ENCODE measurements at places on chromosomes 7 and 10. TPM values are rescaled to one million over a fixed set of nuclear protein-coding genes. Genes with fewer than 3 reads are reported as not detected.

The SYNPO2L gene
- total RNA-seq = not detected

DNA sequence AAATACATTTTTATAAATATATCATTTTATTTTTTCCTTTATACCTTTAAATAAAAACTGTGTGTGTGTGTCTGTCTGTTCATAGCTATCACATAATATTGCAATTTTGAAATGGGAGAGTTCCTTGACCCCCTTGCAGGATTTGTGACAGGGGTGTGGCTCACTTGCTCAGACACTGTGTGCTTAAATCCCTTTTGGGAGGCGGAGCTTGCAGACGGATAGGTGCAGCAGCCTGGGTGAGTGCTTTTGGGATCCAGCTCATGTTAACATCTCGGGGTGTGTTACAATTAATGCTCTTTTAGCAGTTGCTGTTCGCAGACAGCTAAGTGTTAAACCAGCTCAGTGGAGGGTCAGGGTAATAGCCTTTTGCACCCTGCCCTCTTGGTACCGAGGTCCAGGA is 459.8 kb downstream of the IPMK start:
- no peak for DNase-seq

GRCh38 chr7:69596723-69597277 is 1.5 kb upstream of the AUTS2 start:
- no peak for DNase-seq

DNA sequence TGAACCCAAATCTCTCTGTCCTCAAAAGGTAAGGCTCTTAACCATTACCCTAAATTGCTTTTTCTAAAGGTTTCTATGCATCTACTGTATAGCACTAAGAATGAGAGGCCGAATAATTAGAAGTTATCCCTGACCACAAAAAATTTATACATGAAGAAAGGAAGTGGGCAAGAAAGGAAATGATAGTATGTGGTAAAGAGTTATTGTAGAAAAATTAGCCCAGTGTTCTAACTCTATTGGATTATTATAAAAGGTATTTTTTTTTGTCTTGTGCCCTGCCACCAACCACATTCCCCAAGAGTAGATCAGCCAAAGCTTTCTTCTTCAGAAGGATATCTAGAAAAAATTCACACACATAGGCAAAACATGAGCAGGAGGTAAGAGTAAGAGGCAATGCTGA is 45.4 kb downstream of the DKK1 start:
- DNase-seq = no peak

- no peak for DNase-seq
Measured at GRCh38 chr10:21184216-21184615, 287.1 kb upstream of the NEBL start.

GRCh38 chr10:78584681-78585080 is 484.1 kb upstream of the ZMIZ1 start:
- no peak for DNase-seq

- DNase-seq = no peak
Measured at GRCh38 chr7:90625562-90625961, 29.4 kb downstream of the CDK14 start.

- no peak for DNase-seq
Measured at GRCh38 chr10:123409426-123409825, 255.2 kb downstream of the BUB3 start.

The INMT gene
- 0.18 TPM for total RNA-seq

The ZNF425 gene
- total RNA-seq = 1.4 TPM

The NANOS1 gene
- 0.22 TPM for total RNA-seq
